Vagina (tissue), 2 donors: ENCODE measurements at places on chromosomes 12 and 14. TPM values are rescaled to one million over a fixed set of nuclear protein-coding genes. Genes with fewer than 3 reads are reported as not detected.

GRCh38 chr12:77046468-77046867 lies 18.9 kb downstream of the E2F7 start:
- DNase-seq = no peak

- DNase-seq = no peak
These were observed 2.6 kb downstream of the MLXIP start for GRCh38 chr12:122081083-122081696.

CAPS2 gene
- total RNA-seq = 24.6 TPM

GRCh38 chr12:709455-710020 lies 42.8 kb upstream of the WNK1 start:
- no peak for DNase-seq

GZMB gene
- 2.2 TPM for total RNA-seq

DNA sequence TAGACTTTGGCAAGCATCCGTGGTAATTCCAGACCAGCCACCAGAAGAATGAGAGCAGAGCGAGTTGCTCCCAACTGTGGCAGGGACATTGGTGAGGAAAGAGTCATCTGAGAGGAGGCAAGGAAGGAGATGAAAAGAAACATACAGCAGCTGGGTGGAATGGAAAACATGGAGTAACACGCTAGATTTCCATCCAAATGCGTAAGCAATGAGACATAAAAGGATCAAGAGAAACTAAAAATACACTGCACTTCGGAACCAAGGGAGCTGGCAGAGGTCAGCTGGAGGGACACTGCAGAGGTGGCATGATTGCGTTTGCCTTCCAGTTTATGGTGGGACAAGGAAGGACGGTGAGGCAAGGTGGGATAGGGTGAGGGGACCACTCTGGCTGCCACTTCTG lies 82.9 kb downstream of the DDX51 start:
- DNase-seq = no peak

CABP1 gene
- total RNA-seq = 0.49 TPM

SLC17A8 gene
- total RNA-seq = not detected

DNA sequence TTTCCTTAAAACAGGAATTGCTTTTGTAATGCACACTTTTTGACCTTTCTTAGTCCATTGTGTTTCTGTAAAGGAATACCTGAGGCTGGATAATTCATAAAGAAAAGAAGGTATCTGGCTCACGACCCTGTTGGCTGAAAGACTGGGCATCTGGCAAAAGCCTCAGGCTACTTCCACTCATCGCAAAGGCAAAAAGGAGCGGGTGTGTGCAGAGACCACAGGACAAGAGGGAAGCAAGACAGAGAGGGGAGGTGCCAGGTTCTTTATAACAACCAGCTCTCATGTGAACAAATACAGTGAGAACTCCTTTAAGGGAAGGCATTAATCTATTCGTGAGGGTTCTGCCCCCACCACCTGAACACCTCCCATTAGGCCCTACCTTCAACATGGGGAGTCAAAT lies 182.1 kb downstream of the C12orf50 start:
- no peak for DNase-seq

- DNase-seq = no peak
These were observed 344.0 kb downstream of the TMEM132D start for GRCh38 chr12:129559776-129560175.

NFATC4 gene
- 47.9 TPM for total RNA-seq

SYNDIG1L gene
- not detected for total RNA-seq

ANO2 gene
- 18.7 TPM for total RNA-seq

DNA sequence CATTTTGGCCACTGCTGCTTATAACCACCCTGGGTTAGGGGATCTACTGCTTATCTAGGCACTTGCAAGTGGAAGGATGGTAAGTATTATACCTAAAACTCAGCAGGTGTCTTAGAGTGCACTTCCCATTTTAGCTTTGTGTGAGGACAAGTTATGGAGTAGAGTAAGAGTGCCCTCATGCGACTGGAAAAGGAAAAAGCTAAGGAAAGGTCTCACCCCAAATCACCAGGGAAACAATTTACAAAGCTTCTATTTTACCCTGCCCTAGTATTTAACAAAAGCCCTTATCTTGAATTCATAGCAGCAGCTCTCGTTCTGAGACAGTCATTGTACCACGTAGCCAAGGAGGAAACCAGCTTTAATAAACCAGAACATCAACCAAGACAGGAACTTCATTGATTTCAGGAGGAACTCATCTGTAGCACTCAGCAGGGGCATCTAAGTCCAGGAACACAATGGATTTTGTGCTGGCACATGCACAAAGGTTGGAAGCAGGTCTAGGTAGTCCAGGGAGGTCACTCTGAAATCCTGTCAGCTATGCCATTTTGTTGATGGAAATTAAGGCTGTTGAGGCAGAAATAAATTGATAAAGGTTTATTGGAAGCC lies 2.9 kb downstream of the RDH12 start:
- no peak for DNase-seq

TRMT5 gene
- total RNA-seq = 2.9 TPM

- DNase-seq = no peak
These were observed 21.8 kb downstream of the LMO3 start for GRCh38 chr12:16583969-16584745.

SLC25A21 gene
- 0.49 TPM for total RNA-seq
